ENCODE measurements at places on chromosomes 6 and 20. TPM values are rescaled to one million over a fixed set of nuclear protein-coding genes. Genes with fewer than 3 reads are reported as not detected.

GRCh38 chr6:112983713-112984261 is 636.7 kb downstream of the RFPL4B start:
- no peak overlapping the region for H3K4me3 ChIP-seq
- H3K4me1 ChIP-seq = no peaks in the 10 kb centered on the region
- H3K36me3 ChIP-seq = no peaks in the 10 kb centered on the region
- no peak for DNase-seq

- peak overlapping the region; percentile 55 for H3K27ac ChIP-seq
- H3K36me3 ChIP-seq = peaks cover 51% of the 10 kb centered on the region
- no peak overlapping the region for H3K4me3 ChIP-seq
- DNase-seq = no peak
- H3K27me3 ChIP-seq = no peaks in the 10 kb centered on the region
Measured at GRCh38 chr20:50572938-50573777, 63.0 kb downstream of the PTPN1 start.

DNA sequence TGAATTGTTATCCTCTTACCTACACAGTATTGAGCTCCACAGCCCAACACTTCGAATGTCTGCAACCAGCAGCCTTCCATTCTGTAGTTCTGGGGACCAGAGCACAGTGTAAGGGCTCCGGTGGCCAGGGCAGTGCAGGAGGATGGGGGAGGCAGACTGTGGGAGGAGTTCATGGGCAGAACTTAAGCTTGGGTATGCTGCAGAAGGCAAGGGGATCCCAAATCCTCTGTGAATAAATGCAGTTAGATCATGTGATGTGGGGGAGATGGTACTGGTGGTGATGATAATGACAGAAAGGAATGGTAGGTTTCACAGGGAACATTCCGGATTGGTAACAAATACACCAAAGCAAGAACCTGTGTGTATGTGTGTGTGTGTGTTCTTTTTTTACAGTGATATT is 26.5 kb upstream of the CNKSR3 start:
- no peaks in the 10 kb centered on the region for H3K27me3 ChIP-seq
- H3K36me3 ChIP-seq = no peaks in the 10 kb centered on the region
- H3K4me3 ChIP-seq = no peak overlapping the region
- no peaks in the 10 kb centered on the region for H3K4me1 ChIP-seq
- H3K27ac ChIP-seq = no peak overlapping the region

DNA sequence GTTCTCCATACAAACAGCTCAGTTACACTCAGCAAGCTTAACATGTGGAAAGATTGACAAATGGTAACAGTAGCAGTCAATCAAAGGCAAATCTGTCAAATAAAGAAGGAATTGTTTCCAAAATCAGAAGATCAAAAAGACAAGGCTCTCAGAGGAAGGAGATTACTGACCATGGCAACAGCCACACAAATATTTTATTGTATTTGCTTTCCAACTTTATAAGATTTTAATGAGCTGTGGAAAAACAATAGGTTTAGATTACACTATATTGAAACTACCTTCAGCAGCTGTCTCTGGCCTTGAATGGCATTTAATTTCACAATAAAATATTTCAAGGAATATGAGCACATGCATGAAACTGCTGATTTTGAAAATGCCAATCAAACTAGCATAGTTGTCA is 1143.9 kb upstream of the GJE1 start:
- no peak overlapping the region for H3K4me3 ChIP-seq
- no peaks in the 10 kb centered on the region for H3K36me3 ChIP-seq
- H3K27ac ChIP-seq = no peak overlapping the region
- DNase-seq = no peak

GRCh38 chr6:145865595-145865994 is 51.0 kb upstream of the FBXO30 start:
- no peak for DNase-seq
- H3K36me3 ChIP-seq = no peaks in the 10 kb centered on the region
- no peak overlapping the region for H3K4me3 ChIP-seq
- peaks cover 14% of the 10 kb centered on the region for H3K4me1 ChIP-seq
- H3K27me3 ChIP-seq = no peaks in the 10 kb centered on the region

- DNase-seq = no peak
- H3K36me3 ChIP-seq = no peaks in the 10 kb centered on the region
- no peaks in the 10 kb centered on the region for H3K4me1 ChIP-seq
- H3K27ac ChIP-seq = no peak overlapping the region
- no peak overlapping the region for H3K4me3 ChIP-seq
Measured at GRCh38 chr6:143097224-143097795, 36.6 kb downstream of the AIG1 start.

GRCh38 chr6:25537349-25538018 is 114.5 kb upstream of the SCGN start:
- DNase-seq = no peak
- H3K4me1 ChIP-seq = no peaks in the 10 kb centered on the region
- H3K27ac ChIP-seq = no peak overlapping the region
- no peak overlapping the region for H3K4me3 ChIP-seq

- no peak for DNase-seq
- no peaks in the 10 kb centered on the region for H3K27me3 ChIP-seq
- no peaks in the 10 kb centered on the region for H3K36me3 ChIP-seq
- H3K4me1 ChIP-seq = peaks cover 8% of the 10 kb centered on the region
- H3K4me3 ChIP-seq = no peak overlapping the region
Measured at GRCh38 chr20:44384423-44385027, 29.0 kb downstream of the HNF4A start.

DNA sequence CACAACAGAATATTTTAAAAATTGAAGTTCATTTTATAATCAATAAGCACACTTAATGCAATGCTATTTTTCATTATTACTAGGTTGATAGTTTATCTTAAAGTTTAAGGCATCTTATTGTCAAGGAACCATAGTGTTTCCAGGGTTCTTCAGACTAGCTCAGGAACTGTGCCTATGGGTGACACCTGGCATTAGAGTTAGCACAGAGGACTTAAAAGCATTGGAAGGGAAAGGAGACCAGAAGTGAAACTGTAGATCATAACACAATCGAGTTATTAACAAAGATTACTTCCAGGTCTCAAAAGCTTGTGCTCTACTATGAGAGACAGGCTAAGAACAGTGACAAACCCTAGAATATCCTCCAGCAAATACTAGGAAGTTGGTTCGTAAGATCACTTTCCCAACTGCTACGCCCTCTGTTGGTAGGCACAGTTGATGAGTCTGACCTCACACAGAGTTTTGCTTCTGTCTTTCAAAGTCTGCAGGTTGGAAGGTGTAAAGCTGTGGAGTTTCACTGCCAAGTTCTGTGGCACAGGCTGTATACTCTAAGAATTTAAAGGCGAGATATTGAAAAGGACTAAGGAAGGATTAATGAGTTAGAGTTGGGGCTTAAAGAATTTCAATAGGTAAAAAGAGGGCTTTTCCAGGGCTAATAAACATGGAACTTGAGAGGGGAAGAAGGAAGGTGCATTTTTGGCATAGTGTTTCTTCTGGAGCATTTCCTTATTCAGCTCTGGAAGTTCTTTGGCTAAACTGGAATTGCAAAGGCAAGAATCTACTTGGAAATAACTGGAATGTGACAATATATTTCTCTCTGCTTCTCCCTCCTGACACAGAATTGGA is 531.3 kb upstream of the JAG1 start:
- no peak overlapping the region for H3K27ac ChIP-seq
- peaks cover 11% of the 10 kb centered on the region for H3K4me1 ChIP-seq
- H3K4me3 ChIP-seq = no peak overlapping the region

GRCh38 chr20:24873025-24873620 is 75.9 kb upstream of the CST7 start:
- no peaks in the 10 kb centered on the region for H3K36me3 ChIP-seq
- no peak overlapping the region for H3K27ac ChIP-seq
- no peaks in the 10 kb centered on the region for H3K4me1 ChIP-seq
- H3K27me3 ChIP-seq = peaks cover 23% of the 10 kb centered on the region

DNA sequence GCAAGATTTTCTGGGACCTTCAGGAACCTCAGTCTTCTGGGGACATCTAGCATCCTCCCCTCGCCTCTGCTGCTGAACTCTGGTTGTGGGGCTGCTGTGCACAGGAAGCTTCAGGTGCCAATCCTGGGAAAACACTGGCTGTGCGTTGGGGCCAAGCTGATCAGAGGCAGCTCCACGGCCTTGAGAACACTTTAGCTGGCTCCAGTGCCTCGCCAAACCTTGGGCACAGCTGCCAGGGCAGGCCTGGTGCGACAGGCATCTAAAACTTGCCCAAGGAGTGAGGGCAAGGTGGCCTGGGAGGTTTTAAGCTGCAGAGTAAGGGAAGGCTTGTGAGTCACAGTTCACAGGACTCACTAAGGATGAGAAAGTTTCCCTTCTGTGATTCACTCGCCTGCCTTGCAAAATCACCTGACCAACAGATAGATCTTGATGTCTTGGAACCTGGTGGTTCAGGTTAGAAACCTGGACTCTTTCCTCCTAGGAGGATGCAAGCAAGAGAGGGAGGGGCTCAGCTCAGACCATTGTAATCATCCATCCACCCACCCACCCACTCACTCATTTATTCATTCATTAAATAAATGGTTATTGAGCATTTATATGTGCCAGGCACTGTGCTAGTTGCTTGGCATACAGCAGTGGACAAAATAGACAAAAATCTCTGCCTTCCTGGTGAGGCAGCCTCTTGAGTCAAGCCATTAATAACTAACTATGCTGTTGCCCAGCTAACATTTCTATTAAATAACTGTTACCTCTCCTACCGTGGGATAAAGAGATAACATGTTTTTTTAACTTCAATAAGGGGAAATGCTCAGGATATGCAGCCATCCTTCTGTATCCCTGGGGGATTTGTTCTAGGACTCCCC is 2.5 kb upstream of the SPATS1 start:
- H3K4me1 ChIP-seq = peaks cover 20% of the 10 kb centered on the region
- no peak for DNase-seq
- H3K27ac ChIP-seq = no peak overlapping the region
- H3K27me3 ChIP-seq = peaks cover 34% of the 10 kb centered on the region
- no peaks in the 10 kb centered on the region for H3K36me3 ChIP-seq

DNA sequence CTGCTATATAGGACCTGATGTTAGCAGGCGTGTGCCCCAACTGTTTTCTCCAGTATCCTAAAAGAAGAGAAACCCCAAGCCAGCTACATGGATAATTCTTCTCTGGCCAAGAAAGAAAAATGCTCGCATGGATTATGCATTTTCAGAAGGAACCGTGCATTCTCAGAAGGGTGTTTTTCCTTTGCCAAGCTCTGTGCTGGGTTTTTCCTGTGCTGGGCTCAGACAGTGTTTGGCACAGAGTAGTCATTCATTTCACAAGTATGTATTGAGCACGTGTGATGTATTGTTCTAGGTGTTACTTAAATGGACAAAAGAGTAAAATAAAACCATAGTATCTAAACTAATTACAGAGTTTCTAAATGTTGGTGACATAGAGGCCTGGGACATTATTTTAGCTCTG is 62.7 kb upstream of the ZNF133 start:
- no peaks in the 10 kb centered on the region for H3K36me3 ChIP-seq
- no peak for DNase-seq
- no peak overlapping the region for H3K4me3 ChIP-seq
- H3K27ac ChIP-seq = no peak overlapping the region
- peaks cover 10% of the 10 kb centered on the region for H3K4me1 ChIP-seq
- H3K27me3 ChIP-seq = no peaks in the 10 kb centered on the region

DNA sequence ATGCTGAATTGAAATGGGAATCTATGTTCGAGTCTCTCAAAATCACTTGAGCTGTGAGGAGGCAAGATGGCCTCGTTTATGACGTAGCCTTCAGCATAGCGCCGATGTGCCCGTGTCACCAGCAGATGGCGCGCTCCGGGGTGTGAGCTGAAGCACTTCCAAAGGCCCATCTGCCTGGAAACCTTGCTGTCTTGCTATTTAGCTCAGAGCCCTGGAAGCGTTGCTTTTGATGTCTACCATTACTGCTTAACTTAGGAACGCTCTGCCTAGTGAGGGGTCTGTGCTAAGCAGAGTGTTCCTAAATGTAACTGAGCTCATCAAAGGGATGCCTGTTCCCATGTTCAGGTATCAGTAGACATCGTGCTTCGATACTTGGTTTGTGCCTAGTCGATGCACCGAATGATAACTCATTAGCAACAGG is 67.7 kb downstream of the SYCP2L start:
- H3K4me1 ChIP-seq = peaks cover 13% of the 10 kb centered on the region
- no peak overlapping the region for H3K27ac ChIP-seq
- no peaks in the 10 kb centered on the region for H3K27me3 ChIP-seq

DNA sequence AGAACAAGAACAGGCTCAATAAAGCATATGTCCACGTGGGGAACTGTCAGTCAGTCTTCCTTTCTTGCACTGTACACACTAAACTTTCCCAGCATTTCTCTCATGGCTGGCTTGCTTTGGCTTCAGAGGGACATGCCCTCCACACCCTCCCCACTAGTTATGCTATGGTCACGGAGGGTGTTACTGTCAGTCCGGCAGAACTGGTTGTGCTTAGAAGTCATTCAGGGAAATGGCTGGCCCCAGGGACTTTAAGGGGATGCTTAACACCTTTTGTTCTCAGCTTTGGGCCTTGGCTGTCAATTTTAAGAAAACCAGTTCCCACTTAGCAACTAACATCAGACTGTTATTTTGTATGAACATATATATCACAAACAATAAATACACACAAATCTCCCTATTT is 55.1 kb downstream of the ELOVL5 start:
- no peaks in the 10 kb centered on the region for H3K27me3 ChIP-seq
- H3K4me3 ChIP-seq = no peak overlapping the region
- no peak overlapping the region for H3K27ac ChIP-seq
- DNase-seq = no peak
- H3K4me1 ChIP-seq = peaks cover 3% of the 10 kb centered on the region

DNA sequence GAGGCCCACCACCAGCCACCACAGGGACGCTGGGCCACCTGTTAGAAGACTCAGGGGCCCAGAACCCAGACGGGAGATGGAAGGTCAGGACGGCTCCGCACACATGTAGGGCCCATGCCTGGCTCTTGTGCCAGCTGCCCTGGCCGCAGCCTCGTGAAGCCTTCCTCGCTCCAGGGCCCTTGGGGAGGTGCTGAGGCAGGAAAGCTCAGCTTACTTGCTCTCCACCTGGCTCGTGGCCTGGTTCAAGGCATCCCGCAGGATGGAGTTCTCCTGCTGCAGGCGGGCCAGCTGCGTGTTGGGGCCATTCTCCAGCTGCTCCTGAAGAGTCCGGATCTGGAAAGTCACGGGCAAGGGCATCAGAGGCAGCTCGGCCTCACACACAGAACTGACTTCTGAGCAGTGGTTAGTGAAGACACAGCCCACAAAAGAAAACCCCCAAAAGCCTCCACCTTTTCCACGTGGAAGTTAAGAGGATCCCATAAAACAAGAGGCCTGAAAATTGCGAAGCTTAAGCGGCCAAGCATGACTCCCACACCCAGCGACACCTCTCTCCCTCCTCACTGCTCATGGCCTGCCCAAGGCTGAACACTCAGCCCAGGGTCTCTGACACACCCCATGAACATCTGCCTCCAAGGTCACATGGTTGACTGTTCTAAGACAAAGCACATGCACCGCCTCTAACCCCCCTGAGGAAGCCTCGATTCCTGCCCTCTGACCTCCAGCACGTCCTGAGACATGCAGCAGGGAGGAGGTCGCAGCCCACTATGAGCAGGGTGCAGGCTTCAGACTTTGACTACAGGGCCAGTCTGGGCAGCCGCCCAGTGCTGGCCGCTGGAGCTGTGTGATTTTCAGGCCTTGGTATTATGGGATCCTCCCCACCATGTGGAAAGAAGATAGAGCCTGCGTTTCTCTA is 46.5 kb downstream of the RRBP1 start:
- H3K4me1 ChIP-seq = peaks cover 24% of the 10 kb centered on the region
- DNase-seq = no peak
- H3K4me3 ChIP-seq = no peak overlapping the region
- H3K27me3 ChIP-seq = no peaks in the 10 kb centered on the region

Gene CPXM1
- not detected for total RNA-seq

Gene WFDC5
- total RNA-seq = not detected

Gene PRSS35
- total RNA-seq = 0.65 TPM

Gene NR2E1
- not detected for total RNA-seq

Gene CFB
- 11.6 TPM for total RNA-seq

Gene VTA1
- 29.0 TPM for total RNA-seq

Gene VSX1
- not detected for total RNA-seq

Gene FIG4
- 19.9 TPM for total RNA-seq

Gene KIF3B
- 25.1 TPM for total RNA-seq

Gene KIF25
- not detected for total RNA-seq
